ENCODE measurements at places on chromosomes 1 and 21. TPM values are rescaled to one million over a fixed set of nuclear protein-coding genes. Genes with fewer than 3 reads are reported as not detected.

DNA sequence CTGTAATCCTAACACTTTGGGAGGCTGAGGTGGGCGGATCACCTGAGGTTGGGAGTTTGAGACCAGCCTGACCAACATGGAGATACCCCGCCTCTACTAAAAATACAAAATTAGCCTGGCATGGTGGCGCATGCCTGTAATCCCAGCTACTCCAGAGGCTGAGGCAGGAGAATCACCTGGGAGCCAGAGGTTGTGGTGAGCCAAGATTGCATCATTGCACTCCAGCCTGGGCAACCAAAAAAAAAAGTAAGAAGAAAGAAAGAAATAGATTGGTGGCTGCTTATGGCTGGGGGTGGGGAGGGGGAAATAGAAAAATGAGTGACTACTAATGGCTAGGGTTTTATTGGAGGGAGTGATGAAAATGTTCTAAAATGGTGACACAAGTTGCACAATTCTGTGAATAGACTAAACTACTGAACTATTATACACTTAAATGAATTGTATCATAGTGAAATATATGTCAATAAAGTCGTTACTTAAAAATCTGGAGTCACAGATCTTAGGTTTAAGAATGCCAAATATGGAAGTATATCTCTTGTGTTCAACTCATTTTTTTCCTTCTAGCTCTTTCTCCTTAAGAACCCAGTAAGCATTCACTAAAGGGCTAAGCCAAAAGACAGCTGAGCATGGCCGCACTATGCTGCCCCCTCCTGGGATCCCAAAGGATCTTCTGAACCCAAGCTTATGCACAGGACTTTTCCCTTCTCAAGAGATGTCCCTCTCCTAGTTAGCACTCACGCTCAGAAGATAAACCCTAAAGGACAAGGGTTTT, 3.2 kb upstream of the NPL start:
- DNase-seq = peak; percentile 88

- no peak for DNase-seq
These were observed 51.5 kb downstream of the LUZP1 start for GRCh38 chr1:23116921-23117699.

- no peak for DNase-seq
These were observed 8.4 kb upstream of the XKR8 start for GRCh38 chr1:27951396-27951795.

GRCh38 chr1:1528301-1529267, 11.8 kb downstream of the TMEM240 start:
- peak; percentile 84 for DNase-seq

GRCh38 chr1:177561436-177561835, 390.7 kb downstream of the BRINP2 start:
- DNase-seq = no peak

DNA sequence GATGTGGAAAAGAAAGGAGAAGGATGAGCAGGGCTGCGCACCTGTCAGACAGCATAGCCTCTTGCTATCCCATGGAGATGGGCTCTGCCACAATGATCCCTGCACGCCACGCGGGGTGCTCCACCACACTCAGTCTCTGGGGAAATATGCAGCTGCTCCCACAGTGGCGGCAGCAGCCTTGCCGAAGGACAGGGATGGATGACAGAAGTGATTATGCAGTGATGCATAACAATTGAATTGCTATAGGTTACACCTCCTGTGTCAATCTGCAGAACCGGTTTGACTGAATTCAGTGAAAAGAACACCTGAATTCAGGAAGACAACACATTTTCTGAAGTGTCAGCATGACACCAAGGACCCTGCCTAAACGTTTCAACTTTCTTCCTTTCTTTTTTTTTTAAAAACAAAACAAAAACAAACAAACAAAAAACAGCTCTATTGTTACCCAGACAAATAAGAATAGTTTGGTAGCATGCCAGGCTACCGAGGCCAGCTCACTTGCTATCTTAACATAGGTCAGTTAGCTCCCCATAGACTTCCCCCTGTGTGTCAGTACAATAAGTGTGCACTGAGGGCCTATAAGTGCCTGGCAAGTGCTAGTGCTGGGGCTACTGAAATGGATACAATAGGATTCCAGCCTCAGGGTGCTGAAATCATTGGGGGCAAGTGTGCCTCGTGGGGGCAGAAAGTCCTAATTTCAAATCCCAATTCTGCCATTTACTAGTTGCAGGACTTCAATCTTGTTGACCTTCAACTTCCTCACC, 127.6 kb upstream of the LMO4 start:
- DNase-seq = no peak

- no peak for DNase-seq
These were observed 19.9 kb downstream of the CRYAA start for GRCh38 chr21:43188592-43189210.

DNA sequence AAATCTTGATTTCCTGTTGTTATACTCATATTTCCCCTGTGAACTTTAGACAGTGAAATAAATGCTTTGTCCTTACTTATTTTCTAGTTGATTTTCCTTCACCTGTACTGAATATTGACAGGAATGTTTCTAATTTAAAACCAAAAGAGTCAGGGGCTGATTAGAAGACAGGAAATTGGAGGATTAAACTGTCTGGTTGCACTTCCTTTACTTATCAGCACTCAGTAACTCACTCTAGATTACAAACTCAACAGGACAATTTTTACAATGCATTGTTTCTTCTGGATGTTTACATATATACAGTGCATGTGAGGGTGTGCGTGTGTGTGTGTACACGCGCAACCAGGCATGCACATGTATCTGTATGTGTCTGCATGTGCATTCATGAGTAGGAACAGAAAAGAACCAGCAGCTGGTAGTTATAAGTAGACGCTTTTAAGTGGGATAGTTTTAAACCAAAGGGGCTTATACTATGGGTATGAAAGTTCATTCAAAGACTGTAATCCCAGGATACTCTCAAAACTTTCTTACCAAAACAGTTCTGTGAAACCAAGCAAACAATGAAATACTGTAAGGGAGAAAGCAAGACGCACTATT, 212.0 kb upstream of the NFIA start:
- no peak for DNase-seq

SYNC gene
- 23.0 TPM for total RNA-seq

RIPK4 gene
- total RNA-seq = 2.4 TPM

MROH9 gene
- not detected for total RNA-seq

RAVER2 gene
- total RNA-seq = 7.3 TPM

CPTP gene
- 24.7 TPM for total RNA-seq

ASPM gene
- total RNA-seq = 8.9 TPM

All from osteocyte (in vitro differentiated cells).